ENCODE measurements at places on chromosomes 5 and 9. TPM values are rescaled to one million over a fixed set of nuclear protein-coding genes. Genes with fewer than 3 reads are reported as not detected.
A peak's percentile ranks its signal among the peaks of the same experiment; 100 is the strongest.

GRCh38 chr9:34227445-34227844, 48.6 kb downstream of the UBAP1 start:
- no peak for DNase-seq

DNA sequence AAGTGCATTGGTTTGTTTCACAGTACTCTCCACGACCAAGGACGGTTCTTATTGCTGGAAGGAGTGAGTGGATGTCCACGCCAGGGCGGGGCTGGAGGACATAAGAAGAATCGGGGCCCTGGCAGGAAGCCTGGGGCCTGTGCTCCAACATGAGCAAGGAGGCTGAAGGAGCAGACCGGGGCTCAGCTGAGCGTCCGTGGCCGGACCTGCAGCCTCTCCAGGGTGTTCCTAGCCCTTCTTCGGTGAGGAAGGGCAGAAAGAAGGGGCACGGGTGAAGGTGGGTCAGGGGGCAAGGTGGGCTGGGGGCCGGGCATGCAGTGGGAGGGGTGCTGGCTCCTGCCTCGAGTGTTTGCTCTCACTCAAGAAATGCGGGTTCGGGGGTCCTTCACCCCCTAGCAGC, 18.1 kb downstream of the FAM78A start:
- no peak for DNase-seq

DNA sequence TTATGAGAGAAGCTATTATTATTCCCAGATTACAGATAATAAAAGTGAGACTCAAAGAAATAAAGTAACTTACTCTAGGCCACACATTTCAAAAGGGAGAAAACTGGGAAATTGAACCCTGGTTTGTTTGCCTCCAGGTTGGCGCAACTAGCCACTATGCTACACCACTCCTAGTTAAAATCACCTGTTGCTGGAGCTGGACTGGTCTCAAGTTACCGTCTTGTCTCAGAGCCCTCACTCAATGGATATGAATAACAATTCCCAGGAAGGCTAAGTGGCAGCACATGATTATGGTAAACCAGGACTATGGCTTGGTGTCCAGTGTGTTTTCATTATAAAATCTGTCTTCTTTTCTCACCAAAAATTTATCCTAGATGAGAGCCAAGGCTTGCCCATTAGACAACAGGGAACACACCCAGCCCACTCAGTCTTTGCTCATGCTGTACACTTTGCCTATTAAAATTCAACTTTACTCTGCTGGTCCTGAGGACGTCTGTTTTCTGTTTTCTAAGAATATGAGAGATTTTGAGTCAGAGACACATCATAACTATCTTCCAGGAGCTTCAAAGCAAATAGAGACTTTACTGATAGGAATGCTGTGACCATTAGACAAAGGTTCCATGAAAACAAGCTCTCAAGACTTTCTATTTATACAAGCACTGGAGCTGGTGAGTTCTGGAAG, 58.1 kb downstream of the ADRB2 start:
- DNase-seq, result no peak

The RNF183 gene
- polyA plus RNA-seq, result not detected

GRCh38 chr5:15932066-15932465, 247.5 kb downstream of the MARCHF11 start:
- no peak for DNase-seq

DNA sequence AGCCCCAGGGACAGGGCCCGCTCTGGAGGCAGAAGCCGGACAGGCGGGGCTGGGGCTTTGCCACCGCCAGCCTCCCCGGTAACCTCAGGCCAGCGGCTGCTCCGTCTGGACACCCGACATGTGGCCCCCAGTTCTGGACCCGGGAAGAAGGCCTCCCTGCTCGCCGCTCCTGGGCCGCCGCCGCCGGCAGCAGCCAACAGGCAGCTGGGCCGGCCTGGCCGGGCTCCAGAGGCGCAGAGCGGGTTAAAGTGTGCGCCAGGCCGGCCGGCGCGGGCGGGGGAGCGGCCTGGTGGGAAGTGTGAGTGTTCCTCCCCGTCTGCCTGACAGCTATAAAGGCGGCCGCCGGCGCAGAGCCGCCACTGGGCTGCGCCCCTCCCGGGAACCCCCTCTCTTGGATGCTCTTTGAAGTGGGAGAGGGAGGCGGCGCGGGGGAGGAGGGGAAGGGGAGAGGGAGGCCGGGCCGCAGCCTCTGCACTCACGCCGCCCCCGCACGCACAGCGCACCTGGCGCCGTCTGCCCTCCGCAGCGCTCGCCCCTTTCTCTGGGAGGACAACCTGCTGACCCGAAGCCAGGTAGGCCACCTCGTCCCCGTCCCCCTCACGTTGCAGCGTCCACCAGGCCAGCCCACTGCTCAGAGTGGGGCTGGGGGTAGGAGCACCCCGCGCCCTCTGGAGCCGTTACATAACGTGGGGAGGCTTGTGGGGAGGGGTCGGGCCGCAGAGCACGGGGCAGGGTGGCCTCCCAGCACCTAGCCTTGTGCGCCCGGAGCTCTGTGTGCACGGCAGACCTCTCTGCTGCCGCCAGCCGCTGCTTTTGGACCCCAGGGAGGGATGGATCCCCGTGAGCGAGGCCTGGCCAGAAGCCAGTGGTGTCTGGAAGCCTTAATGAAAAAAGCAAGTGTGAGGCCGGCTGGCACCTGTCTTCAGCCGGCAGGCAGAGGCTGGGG, at the start of gene ADAMTSL2:
ADAMTSL2 (plus strand) TSS at position 359 of the 946 bp plus-strand sequence. CDS start 2,009 bp downstream, outside the sequence.
- no peak for DNase-seq

- no peak for DNase-seq
These were observed 12.5 kb downstream of the KCNT1 start for GRCh38 chr9:135714242-135715055.

The PCDHB9 gene
- 0.11 TPM for polyA plus RNA-seq

GRCh38 chr5:41600731-41601130, 90.3 kb upstream of the PLCXD3 start:
- DNase-seq, result no peak

- DNase-seq, result no peak
These were observed 3.0 kb upstream of the TMEM210 start for GRCh38 chr9:137174722-137175293.

GRCh38 chr5:135565725-135566421, 12.9 kb downstream of the CXCL14 start:
- peak; percentile 69 for DNase-seq

The ENTPD8 gene
- polyA plus RNA-seq, result 0.41 TPM

The KCNN2 gene
- 0.06 TPM for polyA plus RNA-seq

GRCh38 chr5:89606939-89607534, 724.1 kb upstream of the MEF2C start:
- no peak for DNase-seq

The AJM1 gene
- polyA plus RNA-seq, result 3.0 TPM

DNA sequence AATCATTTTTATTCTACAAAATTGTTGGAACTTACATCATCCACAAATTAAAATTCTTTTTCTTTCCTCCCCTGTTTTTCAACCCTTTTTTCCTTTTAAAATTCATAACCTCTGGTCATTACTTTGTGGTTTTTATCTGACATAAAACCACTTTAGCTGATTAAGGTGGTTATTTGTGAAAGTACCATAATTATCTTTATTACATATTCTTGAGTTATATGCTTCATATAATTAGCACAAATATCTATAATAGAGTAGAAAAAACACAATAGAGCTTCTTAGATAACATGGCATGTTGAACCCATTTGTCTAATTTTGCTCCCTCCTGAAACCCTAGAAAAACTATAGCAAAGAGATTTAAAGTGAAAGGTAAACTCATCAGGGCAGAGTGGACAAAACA, 22.9 kb upstream of the PPIC start:
- DNase-seq, result no peak

GRCh38 chr9:132651259-132651658, 18.5 kb downstream of the DDX31 start:
- DNase-seq, result no peak

DNA sequence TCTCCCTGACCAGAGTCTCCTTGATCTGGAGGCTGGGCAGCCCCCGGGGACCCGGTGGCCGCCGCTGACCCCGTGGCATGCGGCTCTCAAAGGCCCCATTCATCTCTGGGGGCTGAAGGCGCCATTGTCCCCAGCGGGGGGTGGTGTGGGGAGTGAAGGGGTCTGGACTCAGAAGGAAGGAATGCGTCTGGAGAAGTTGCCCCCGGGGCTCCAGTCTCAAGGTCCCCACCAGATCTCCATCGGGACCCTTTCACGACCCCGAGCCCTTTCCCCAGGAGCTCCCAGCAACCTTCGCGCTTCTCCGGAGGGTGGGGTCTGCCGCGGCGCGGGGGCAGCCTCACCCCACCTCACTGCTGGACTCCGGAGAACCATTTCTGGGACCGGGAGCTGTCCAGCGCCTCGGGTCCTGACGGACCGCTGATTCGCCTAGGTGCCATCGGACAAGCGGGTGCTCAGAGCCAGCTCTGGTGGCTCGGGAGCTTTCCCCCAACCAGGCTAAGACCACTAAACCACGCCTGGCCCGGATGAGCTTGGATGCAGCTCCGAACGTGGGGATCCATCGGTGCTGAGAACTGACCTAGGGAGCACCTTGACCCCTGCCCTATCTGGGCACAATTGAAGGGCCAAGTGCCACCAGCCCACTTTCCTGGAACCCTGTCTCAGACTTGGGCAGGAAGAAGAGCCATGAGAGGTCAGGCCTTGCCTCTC, 5.1 kb upstream of the PCDH1 start:
- DNase-seq, result no peak

GRCh38 chr9:81719972-81720371, 30.6 kb upstream of the TLE1 start:
- DNase-seq, result no peak

The RASGRF2 gene
- 2.2 TPM for polyA plus RNA-seq
